ENCODE measurements at places on chromosomes 6 and 20.

DNA sequence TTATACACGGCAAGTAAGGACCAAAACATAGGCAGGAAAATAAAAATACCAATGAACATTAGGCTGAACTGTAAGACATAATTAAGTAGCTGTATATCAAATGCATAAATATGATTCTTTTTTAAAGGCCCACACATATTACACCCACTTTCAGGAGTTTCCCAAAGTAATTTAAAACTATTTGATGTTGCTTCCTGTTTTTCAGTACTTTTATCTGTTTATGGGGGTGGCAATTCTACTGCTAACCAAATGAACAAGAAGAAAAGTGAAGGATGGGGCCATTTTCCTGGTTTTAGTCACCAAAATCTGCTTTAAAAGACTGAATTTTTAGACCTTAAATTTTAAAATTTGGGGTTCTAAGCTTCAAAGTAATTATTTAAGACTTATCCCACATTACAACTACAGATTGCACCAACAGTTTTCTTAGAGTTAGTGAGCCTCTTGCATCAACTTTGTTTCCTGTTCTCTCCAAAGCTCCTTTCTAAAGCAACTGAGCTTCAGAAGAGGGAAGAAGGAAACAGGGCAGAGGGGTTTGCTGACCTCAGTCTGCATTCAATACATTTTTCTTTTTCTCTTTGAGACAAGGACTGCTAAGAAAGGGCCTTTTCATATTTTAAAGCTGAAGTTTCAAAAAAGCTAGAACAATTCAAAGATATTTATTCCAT is 191.0 kb downstream of the BACH2 start:
- DNase-seq, result no peak

GRCh38 chr6:37104824-37105147 is 65.2 kb upstream of the PIM1 start:
- DNase-seq, result no peak

DNA sequence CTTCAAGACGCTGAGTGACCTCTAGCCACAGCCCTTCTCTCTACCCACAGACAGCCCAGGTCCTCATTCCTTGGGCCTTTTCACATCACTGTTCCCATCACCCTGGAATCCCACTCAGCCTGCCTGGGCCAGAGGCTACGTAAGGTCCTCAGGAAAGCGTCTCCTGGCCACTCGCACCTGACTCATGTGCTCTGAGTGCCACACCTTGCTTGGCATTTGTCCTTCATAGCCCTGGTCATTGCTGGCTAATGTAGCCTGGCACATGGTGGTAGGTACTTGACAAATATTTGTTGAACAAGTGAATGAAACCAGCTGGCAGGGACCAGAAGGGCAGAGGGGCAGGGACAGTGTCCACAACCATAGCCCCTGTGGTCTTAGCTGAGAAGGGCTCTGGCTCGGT is 50.6 kb upstream of the FANCE start:
- DNase-seq, result no peak

GRCh38 chr6:150087336-150087735 is 18.4 kb upstream of the ULBP3 start:
- no peak for DNase-seq

DNA sequence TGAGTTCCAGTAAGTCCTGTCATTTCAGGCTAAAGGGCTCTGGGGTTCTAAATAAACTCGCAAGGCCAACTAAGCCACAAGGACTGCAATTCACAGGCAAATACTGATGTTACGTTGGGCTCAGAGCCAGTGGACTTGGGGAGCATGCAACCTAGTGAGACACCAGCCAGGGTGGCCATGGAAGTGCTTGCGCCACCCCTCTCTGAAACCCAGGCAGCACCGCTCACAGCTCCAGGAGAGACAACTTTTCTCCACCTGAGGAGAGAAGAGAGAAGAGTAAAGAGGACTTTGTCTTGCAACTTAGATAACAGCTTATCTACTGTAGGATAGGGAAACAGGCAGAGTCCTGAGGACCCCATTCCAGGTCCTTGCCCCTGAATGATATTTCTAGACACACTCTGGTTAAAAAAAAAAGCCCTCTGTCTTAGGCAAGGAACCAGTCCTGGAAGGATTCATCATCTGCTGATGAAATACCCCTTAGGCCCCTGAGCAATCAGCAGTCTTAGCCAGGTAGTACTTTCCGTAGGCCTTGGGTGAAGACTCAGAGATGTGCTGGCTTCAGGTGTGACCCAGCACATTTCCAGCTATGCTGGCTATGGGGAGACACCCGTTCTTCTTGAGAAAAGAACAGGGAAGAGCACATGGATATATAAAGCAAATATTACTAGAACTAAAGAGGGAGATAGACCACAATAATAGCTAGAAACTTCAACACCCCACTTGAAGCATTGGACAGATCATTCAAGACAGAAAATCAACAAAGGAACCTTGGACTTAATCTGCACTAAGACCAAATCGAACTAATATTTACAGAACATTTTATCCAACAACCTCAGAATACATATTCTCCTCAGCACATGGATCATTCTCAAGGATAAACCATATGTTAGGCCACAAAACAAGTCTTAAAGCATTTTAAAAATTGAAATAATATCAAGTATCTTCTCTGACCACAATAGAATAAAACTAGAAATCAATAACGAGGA is 31.5 kb upstream of the TBC1D32 start:
- no peak for DNase-seq

DNA sequence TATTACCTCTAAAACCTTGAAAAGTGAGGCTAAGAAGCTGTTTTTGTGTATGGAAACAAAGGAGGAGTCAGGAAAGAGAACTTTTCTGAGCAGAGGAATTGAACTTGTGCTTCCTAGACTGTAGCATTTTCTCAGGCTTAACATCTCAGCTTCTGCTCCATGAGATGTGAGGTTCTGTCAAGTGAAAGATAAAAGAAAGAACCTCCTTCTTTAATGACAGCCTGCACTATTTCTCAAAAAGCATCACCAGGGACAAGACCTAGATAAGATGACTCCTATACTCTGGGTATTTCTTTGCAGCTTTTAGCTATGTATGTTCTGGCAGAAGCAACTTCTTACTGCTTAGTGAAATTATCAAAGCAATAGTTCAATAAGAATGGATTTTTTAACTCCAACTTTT is 87.6 kb upstream of the KCNQ5 start:
- no peak for DNase-seq

- DNase-seq, result no peak
These were observed 8.2 kb upstream of the CD83 start for GRCh38 chr6:14109411-14109826.

- DNase-seq, result peak; percentile 77
These were observed 3.0 kb downstream of the E2F3 start for GRCh38 chr6:20404641-20405032.
